ENCODE measurements at places on chromosomes 6 and 20.
A peak's percentile ranks its signal among the peaks of the same experiment; 100 is the strongest.

- no peak for DNase-seq
These were observed 1.6 kb upstream of the NPBWR2 start for GRCh38 chr20:64108731-64109681.

GRCh38 chr20:14199111-14199510 is 138.3 kb downstream of the FLRT3 start:
- no peak for DNase-seq

DNA sequence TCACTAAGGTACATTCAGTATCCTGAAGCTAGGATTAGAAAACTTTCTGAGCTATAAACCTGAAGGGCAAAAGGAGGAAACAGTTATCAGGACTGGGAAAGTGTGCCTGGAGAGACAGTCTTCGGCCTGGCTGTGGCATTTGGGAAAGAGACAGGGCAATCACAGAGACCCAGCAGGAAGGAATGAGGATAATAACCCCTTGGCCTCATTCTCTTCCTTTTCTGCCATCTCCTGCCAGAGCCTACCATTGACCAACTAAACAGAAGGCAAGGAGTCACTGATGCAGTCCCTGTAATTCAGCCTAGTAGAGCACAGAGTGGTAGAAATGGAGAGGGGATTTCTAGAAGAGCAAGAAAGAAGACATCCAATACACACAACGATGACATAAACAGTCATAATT is 359.4 kb downstream of the HDGFL1 start:
- no peak for DNase-seq

GRCh38 chr20:8764344-8764962 is 304.4 kb upstream of the PLCB4 start:
- no peak for DNase-seq

DNA sequence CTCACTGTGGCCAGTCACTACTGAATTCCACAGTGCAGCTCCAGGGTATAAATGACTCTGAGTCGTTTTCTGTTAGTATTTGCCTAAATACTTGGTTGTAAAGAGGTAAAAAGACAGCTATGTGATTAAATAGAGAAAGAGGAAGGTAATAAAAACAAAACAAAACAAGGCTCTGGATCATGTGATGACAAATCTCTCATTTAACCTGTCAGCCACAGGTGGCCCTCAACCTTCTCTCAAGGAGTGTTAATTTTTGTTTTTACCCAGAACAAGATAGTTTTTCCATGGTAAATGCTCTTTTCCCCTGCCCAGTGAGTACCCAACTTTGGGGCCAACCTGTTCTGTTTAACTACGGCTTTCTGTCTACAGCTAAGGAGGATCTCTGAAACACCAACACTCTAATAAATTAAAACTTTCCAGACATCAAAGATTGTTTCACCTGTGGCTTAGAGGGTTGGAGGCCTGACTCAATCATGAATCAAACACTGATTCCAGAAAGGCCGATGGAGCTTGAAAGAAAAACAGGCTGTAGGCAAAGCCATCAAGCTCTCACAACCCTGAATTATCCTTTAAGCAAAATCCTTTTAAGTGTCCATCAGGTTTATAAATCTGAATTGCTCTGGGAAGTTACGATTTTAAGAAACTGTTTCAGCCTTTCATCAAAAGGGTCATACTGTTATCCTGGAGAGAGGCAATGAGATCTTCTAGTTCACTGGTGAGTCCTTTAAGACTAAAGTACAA is 81.5 kb upstream of the BCLAF1 start:
- DNase-seq = no peak

- no peak for DNase-seq
These were observed 6.7 kb downstream of the SLC12A5 start for GRCh38 chr20:46035713-46036112.

GRCh38 chr6:112189494-112189893 is 64.9 kb downstream of the LAMA4 start:
- no peak for DNase-seq

- no peak for DNase-seq
These were observed 19.0 kb upstream of the UTRN start for GRCh38 chr6:144266091-144266649.

GRCh38 chr20:47502271-47503239 is 868 bp downstream of the NCOA3 start:
- DNase-seq = peak; percentile 60

GRCh38 chr20:34328928-34329677 is 25.9 kb upstream of the AHCY start:
- no peak for DNase-seq

- DNase-seq = no peak
These were observed 8.2 kb upstream of the BCAS4 start for GRCh38 chr20:50786703-50787102.

DNA sequence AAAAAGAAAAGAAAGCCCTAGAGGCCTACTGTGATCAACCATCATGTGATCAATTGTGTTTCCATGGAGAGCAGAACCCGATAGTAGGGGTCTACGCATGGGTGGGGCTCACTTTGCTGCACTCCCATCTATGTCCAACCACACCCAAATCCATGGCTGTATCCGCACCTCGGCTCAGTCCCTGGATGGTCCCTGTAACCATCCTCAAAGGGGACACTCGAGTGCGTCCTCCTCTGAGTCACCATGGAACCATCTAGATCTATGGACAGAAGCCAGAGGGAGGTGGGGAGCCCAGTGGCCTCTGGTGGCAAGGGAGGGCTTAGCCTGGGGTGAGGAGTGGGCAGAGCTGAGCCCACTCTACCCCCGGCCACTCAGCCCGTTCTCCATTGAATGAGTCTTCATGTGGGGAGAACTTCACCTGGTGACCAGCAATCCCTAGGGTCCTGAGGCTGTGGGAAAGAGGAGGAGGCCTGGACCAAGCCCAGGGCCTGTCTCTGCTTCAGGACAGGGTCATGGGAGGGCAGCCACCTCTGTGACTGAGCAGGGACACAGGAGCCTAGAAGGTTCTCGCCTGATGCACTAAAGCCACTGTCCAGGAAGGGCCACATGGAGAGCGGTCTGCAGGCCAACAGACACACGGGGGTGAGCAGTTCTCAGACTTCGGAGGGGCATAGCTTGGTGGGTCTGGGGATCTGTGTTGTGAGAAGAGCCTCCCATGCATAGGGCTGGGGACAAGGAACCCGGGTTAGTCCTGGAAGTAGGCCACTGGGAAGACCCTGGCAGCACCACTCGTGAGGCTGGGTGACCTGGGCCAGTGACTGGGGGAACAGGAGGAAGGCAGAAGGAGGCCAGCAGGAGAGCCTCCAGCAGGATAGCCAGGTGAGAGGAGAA is 19.3 kb downstream of the RAET1L start:
- no peak for DNase-seq

- no peak for DNase-seq
These were observed 179.9 kb upstream of the TAB2 start for GRCh38 chr6:149137594-149137993.

- peak; percentile 24 for DNase-seq
These were observed 81.5 kb downstream of the RTN4IP1 start for GRCh38 chr6:106547601-106548453.

DNA sequence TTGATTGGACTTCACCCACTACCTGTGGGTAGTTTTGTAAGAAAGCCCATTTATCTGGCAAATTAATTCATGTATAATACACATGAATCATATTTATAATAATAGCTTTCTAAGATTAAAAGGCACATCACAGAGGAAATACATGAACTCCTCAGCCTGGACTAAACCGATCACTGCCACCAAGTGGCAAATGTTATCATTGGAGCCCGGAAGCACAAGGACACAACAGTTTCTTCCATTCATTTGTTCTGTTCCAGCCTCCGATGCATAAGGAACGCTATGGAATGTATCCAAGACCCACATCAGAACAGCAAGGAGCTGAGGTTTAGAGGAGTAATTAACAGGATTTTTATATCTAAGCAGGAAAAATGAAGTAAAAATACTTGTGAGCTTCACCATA is 13.9 kb upstream of the IPCEF1 start:
- DNase-seq = peak; percentile 11

- no peak for DNase-seq
These were observed 16.4 kb upstream of the CCDC28A start for GRCh38 chr6:138757136-138757535.

DNA sequence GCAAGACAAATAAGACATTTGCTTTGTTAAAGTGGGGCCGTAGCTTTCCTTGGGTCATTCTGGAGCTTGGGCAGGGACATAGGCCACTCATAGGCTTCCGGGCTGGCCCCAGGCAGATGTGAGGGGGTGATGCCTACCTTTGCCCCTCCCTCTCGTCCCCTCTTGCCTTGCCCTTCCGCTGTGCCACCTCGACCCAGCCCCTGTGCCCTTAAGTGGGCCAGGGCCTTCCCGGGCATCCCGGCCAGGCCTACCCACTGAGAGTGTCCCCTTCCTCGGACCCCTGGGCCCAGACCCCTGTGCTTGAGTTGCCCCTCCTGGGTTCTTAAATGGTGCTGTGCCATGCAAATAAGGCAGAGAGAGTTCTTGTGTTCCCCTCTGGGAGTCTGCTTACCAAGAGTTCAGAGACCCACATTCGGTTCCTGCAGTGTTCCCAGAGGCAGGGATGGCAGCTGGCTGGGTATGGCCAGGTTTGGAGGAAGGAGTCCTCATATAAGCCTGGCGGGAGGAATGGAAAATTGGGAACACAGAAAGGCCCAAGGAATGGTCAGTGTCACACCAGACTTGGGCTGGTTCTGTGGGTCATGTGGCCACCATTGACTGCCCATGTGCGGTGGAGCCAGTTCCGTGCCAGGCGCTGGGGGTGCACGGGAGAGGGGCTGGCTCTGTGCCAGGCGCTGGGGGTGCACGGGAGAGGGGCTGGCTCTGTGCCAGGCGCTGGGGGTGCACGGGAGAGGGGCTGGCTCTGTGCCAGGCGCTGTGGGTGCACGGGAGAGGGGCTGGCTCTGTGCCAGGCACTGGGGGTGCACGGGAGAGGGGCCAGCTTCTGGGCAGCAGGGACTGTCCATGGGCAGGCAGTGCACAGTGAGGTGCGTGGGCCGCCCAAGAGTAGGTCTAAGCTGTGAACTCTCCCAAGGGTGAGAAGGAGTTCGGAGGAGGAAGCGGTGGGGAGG is 173.5 kb upstream of the SNX9 start:
- DNase-seq = no peak

- DNase-seq = no peak
These were observed 140.4 kb downstream of the CDKAL1 start for GRCh38 chr6:20674664-20675063.

DNA sequence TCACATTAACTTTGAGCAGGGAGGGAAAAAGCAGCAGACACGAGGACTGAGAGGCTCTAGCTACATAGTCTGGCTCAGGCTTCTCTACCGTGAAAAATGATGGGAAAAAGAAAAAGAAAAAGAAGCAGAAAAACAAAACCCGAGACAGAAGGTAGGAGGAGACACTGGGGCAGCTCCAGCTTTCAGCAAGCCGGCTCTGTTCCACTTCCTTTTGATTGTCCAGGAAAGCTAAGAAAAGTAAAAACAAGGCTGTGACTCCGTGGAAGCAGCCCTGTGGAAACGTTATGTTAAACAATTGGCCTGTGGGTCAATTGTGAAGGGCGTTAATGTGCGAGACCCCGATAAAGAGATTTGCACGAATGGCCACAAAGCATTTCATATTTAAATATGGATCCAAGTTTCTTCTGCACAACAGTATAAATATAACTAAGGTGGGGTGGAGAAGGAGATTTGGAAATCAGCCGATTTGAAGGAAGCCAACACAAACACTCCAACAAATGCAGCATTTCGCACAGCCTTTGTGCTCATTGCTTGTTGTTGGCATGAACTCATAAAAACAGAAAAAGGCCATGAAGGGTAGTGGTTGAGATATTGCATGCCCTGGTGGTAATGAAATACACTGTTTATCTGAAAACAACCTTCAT is 236.9 kb upstream of the JAG1 start:
- no peak for DNase-seq

- no peak for DNase-seq
These were observed 98.3 kb upstream of the GCM1 start for GRCh38 chr6:53246924-53247323.

- no peak for DNase-seq
These were observed 74.0 kb upstream of the PROKR2 start for GRCh38 chr20:5390720-5391119.

DNA sequence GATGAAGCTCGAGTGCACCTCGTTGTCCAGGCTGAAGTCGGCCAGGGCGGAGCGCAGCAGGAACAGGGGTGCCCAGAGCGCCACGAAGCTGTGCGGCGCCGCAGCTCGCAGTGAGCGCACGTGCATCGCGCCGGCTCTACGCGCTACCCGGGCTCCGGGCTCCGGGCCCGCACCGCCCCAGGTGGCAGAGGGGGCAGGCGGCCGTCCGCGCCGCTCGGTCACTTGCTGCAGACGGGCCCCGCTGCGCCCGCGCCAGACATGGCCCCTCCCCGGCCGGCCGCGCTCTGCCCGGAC is 497 bp downstream of the BMP7 start:
- DNase-seq = no peak

DNA sequence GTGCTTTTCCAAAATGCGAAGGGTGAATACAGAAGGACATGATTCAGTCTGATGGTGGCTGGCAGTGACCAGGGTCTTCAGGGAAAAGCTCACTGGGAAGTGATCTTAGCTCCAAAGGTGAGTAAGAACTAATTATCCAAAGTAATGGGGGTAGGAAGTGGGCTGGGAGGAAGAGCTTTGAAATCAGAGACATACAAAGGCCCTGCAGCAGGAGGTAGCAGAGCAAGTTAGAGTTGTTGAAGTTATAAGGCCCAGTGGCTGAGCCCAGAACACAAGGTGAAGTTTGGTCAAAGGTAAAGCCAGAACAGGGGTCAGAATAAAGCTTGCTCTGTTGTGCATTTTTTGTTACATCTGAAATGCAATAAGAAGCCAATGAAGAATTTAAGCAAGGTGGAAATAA is 81.2 kb downstream of the PLCB1 start:
- no peak for DNase-seq

DNA sequence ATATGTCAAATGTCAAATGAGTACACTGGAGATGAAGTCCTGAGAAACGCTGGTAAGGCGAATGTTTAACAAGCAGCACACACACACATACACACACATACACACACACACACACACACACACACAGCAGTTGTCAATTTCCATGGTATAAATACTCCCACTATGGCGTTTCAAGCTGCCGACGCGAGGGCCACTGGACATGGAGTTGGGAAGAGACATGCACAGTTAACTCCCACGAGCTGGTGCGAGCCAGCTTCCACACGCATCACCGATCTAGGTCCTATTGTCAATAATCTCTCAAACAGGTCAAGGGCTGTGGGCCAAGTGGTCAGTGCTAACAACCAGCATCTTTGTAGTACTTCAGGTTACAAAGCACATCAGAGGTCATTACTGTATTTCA is 58.9 kb downstream of the TRERF1 start:
- no peak for DNase-seq

GRCh38 chr6:4179960-4180651 is 44.7 kb upstream of the ECI2 start:
- DNase-seq = no peak

GRCh38 chr6:36631326-36632011 is 37.3 kb downstream of the SRSF3 start:
- DNase-seq = no peak

- no peak for DNase-seq
These were observed 201.5 kb downstream of the PKHD1 start for GRCh38 chr6:51885957-51886356.

- no peak for DNase-seq
These were observed 122.6 kb upstream of the IFNGR1 start for GRCh38 chr6:137341681-137342195.

DNA sequence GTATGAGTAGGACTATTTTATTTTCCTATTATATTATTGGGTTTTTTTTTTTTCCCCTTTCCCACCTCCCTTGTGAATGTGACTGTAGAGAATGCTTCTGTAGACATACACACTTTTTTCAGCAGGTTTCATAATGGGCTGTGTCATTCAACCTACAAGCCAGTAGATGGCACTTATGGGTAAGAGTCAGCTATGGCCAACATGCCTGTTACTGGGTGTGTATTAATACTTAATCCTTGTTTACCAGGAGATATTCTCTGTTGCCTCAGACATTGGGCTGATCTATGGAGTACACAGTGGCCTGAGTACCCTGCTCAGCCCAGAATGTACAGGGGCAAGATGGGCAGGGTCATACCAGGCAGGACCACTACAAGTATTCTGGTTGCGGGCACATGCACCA is 382.5 kb downstream of the EPHA7 start:
- no peak for DNase-seq
